ENCODE measurements at places on chromosomes 13 and 19. TPM values are rescaled to one million over a fixed set of nuclear protein-coding genes. Genes with fewer than 3 reads are reported as not detected.

- no peak for DNase-seq
Measured at GRCh38 chr13:72204291-72204690, 337.3 kb upstream of the DACH1 start.

- peak; percentile 53 for DNase-seq
Measured at GRCh38 chr13:89695343-89696257, 1651.9 kb upstream of the MIR17HG start.

- no peak for DNase-seq
Measured at GRCh38 chr19:46350758-46351159, 3.9 kb downstream of the PPP5C start.

DNA sequence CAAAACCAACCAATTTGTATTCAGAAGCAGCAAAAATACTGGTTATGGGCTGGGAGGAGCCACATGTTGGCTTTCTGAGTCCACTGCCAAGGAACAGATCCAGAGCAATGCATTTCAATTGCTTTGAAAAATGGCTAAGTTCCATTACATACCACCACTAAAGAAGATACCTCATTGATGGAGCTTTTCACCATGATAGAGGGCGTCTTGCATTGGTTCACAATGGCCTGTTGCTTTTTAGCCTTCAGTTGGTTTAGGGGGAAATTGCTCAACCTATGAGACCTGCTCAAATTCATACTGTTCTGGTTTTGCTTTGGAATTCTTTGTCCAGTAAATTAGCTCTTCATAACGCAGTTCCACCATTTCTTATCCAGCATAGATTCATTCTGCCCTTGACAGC, 21.2 kb upstream of the CPB2 start:
- DNase-seq: no peak

GRCh38 chr13:51524829-51525566, 59.3 kb upstream of the WDFY2 start:
- DNase-seq: no peak

DNA sequence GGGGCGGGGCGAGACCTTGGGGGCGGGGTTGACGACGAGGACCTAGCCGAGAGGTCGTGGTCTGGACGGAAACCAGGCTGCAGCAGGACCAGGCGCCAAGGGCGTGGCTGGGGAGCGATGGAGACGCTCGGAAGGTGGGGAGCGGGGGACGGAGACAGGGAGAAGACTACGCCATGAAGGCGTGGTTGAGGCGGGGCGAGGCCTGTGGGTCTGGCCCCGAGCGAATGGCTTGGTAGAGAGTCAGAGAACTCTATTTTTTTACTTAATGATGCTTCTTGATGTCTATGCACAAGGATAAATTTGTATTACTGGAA, 674 bp upstream of the FBXL12 start:
- no peak for DNase-seq

- DNase-seq: no peak
Measured at GRCh38 chr19:28456252-28456651, 756.7 kb downstream of the UQCRFS1 start.

DNA sequence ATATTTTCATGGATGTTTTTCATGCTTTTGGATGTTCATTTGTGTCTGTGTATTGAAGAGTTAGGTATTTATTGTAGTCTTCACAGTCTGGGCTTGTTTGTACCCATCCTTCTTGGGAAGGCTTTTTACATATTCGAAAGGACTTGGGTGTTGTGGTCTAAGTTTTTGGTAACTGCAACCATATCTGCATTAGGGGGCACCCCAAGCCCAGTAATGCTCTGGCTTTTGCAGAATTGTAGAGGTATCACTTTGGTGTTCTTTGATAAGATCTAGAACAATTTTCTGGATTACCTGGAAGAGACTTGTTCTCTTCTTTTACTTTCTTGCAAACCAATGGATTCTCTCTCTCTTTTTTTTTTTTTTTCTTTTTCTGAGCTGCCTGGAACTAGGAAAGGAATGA, 581.3 kb downstream of the DACH1 start:
- no peak for DNase-seq

DNA sequence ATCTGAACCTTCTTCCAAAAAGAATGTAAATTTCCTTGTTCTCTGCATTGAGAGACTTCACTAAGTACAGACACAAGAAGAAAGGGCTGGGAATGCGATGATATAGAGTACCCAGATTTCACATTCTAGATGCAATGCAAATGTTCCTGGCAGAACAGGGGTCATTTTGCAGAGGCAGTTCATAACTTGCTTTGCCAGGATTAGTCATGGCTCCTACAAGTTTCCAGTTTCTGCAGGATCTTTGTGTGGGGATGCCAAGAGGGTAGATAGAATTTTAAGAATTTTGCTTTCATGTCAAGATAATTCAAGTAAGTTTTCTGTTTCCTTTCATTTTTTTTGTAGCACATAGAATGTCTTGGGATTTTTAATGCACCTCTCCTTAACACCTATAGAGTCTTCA, 181.2 kb downstream of the FGF9 start:
- DNase-seq: no peak

GRCh38 chr19:55553217-55554182, 8.2 kb upstream of the SBK3 start:
- no peak for DNase-seq

GRCh38 chr13:69793783-69794453, 313.7 kb upstream of the ATXN8OS start:
- no peak for DNase-seq

DNA sequence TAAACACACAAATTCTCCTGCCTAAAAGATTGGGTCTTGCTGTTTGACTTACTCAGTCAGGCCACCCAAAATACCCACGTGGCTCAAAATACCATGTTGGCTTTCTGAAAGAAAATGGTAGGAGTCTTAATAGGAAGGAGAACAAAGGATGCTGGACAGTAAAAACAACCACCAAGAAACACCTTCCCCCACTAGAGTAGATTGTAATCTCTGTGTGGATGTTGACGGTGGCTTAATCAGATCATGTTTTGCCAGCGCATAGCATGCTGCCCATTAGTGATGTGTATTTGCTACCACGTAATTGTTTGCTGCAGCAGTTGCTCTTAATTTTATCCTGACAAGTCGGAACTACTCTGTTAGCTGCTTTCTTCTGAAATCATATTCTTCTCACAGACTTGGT, 1229.3 kb upstream of the SLC10A2 start:
- DNase-seq: no peak

DNA sequence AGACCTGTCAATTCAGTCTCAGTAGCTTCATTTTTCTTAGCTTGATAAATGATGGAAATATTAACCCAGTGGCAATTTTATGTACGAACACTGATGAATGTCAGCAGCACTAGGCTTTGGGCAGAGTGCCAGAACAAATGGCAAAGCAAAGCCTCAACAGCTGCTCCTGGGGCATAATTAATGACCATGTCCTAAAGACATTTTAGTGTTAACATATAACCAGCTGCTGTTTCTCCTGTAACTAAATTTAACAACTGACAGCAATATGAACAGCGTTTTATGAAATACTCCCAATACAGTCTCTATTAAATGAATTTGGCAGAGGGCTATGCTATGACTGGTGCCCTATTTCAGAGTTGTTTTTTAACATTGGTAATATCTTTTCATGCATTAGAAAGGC, 47.1 kb downstream of the ZNF568 start:
- DNase-seq: peak; percentile 31

- no peak for DNase-seq
Measured at GRCh38 chr13:46206143-46206542, 5.6 kb upstream of the LRRC63 start.

GRCh38 chr19:29308977-29309590, 96.1 kb upstream of the UQCRFS1 start:
- no peak for DNase-seq

GRCh38 chr13:93963266-93964145, 516.0 kb downstream of the DCT start:
- DNase-seq: no peak

- DNase-seq: peak; percentile 35
Measured at GRCh38 chr19:41597600-41598041, 21.7 kb downstream of the CEACAM21 start.

GRCh38 chr19:2261438-2262172, 5.4 kb upstream of the JSRP1 start:
- no peak for DNase-seq

DNA sequence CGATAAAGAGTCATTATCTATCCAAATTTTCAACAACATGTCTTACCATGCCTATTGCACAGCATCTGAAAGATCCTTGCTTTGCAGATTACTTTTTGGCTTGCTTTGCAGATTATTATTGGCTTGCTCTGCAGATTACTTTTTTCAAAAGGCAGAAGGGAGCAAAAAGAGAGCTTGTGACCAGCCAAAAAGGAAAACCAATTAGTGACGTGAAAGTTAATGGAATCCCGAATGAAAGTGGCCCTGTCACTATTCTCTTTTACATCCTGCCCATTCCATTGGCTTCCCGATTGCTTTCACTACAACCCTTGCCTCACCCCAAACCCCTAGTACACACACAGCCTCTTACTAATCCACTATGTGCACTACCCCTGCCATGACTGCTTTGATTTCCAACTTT, 81.3 kb downstream of the LHFPL6 start:
- DNase-seq: no peak

- DNase-seq: no peak
Measured at GRCh38 chr19:3669947-3670795, 30.1 kb downstream of the PIP5K1C start.

DNA sequence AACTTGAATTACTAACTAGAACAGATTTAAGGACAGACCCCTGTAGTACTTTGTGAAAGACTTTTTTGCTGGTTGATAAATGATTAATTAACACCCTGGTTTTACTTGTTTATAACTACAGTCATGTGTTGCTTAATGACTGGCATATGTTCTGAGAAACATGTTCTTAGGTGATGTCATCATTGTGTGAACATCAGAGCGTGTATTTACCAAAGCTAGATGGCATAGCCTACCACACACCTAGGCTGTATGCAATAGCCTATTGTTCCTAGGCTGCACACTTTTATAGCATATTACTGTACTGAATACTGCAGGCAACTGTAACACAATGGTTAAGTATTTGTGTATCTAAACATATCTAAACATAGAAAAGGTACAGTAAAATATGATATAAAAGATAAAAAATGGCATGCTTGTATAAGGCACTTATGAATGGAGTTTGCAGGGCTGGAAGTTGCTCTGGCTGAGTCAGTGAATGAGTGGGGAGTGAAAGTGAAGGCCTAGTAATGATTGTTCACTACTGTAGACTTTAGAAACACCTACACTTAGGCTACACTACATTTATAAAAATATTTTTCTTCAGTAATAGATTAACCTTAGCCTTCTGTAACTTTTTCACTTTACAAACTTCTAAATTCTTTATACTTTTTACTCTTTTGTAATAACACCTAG, 260.3 kb downstream of the KCNRG start:
- no peak for DNase-seq

DNA sequence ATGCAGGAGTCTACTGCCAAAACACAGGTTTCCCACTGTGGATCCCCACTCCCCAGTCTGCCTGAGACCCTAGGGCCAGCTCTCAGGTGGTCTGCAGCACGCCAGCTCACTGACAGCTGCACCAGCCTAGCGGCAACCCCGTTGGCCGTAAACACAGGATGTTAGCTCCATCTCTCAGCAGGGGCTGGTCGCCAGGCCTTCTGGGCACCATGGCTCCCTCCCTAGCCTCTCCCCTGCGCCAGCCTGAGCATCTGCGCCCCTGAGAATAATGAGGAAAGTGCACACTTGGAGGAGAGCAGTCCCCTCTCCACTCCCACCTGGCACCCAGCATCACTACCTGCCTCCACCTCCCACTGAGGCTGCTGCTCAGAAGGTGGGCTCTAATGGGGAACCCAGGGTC, 20.8 kb upstream of the EPHX3 start:
- DNase-seq: no peak

ZSCAN4 gene
- polyA plus RNA-seq: 0.17 TPM

FPR1 gene
- 0.58 TPM for polyA plus RNA-seq

OR7D2 gene
- polyA plus RNA-seq: 0.10 TPM

SPRED3 gene
- polyA plus RNA-seq: 1.4 TPM

CPAMD8 gene
- 43.5 TPM for polyA plus RNA-seq

MISP3 gene
- 4.6 TPM for polyA plus RNA-seq

DNAJC15 gene
- 31.2 TPM for polyA plus RNA-seq

CRX gene
- polyA plus RNA-seq: 0.15 TPM

GFY gene
- polyA plus RNA-seq: not detected

CABP5 gene
- polyA plus RNA-seq: not detected

KIR3DL2 gene
- not detected for polyA plus RNA-seq

ZNF471 gene
- polyA plus RNA-seq: 39.1 TPM

ACER1 gene
- not detected for polyA plus RNA-seq

FGF9 gene
- polyA plus RNA-seq: 23.6 TPM

OR4F17 gene
- polyA plus RNA-seq: 0.23 TPM

PCP2 gene
- polyA plus RNA-seq: 0.80 TPM

KLF2 gene
- polyA plus RNA-seq: 15.3 TPM

Measured in left kidney (tissue), 8 donors.